ENCODE measurements at places on chromosomes 1 and 21. TPM values are rescaled to one million over a fixed set of nuclear protein-coding genes. Genes with fewer than 3 reads are reported as not detected.

Gene PPCS
- total RNA-seq = 39.3 TPM

Gene PCAT6
- total RNA-seq = 0.51 TPM

Gene RIMS3
- total RNA-seq = 0.33 TPM

GRCh38 chr1:182629499-182630096 lies 25.4 kb upstream of the RGS16 start:
- no peaks in the 10 kb centered on the region for H3K36me3 ChIP-seq
- DNase-seq = no peak
- H3K27me3 ChIP-seq = no peaks in the 10 kb centered on the region
- no peak overlapping the region for H3K27ac ChIP-seq
- H3K4me3 ChIP-seq = no peak overlapping the region
- no peaks in the 10 kb centered on the region for H3K4me1 ChIP-seq

GRCh38 chr1:25608488-25609178 lies 8.0 kb upstream of the MAN1C1 start:
- peaks cover 31% of the 10 kb centered on the region for H3K27me3 ChIP-seq
- no peaks in the 10 kb centered on the region for H3K4me1 ChIP-seq
- H3K27ac ChIP-seq = no peak overlapping the region
- peak; percentile 75 for DNase-seq
- no peak overlapping the region for H3K4me3 ChIP-seq
- H3K36me3 ChIP-seq = no peaks in the 10 kb centered on the region

Gene ERI3
- total RNA-seq = 44.9 TPM

Gene PCP4
- not detected for total RNA-seq

DNA sequence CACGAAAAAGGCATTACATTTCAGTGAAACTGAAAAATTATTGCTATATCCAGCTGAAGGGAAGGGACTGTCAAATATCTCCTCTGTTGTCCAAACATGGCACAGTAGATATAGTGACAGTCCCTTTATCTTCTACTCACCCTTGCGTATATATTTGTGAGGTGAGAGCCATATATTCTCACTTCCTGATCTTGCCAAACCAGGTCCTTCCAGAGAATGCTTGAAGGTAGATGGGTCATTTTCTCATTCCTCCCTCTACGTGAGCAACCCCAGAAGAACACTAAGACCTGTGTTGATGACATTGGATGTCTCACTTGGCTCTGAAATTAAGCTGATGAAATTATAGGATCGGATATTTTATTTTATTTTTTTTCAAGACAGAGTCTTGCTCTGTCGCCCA lies 151.2 kb downstream of the DHRS3 start:
- H3K27me3 ChIP-seq = no peaks in the 10 kb centered on the region
- H3K4me3 ChIP-seq = no peak overlapping the region
- peaks cover 1% of the 10 kb centered on the region for H3K36me3 ChIP-seq
- DNase-seq = no peak

- H3K36me3 ChIP-seq = no peaks in the 10 kb centered on the region
- H3K27me3 ChIP-seq = no peaks in the 10 kb centered on the region
- no peak for DNase-seq
- no peak overlapping the region for H3K4me3 ChIP-seq
- no peak overlapping the region for H3K27ac ChIP-seq
Measured at GRCh38 chr1:47161298-47162040, 24.2 kb downstream of the CYP4A22 start.

Gene COL11A1
- 0.26 TPM for total RNA-seq

DNA sequence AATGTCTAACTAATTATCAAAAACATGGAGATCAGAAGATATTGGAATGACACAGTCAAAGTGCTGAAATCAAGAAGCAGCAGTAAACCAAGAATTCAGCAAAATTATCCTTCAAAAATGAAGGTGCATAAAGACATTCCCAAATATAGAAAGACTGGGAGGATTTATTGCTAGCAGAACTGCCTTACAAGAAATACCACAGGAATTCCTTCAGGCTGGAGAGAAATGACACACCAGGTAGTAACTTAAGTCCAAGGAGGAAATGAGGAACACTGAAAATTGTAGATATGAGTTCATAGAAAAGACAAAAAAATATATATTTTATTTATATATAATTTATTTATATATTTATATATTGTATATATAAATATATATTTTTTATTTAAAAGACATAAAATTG lies 217.2 kb downstream of the RPS6KC1 start:
- DNase-seq = peak; percentile 87
- no peaks in the 10 kb centered on the region for H3K36me3 ChIP-seq
- H3K27me3 ChIP-seq = no peaks in the 10 kb centered on the region
- H3K4me3 ChIP-seq = no peak overlapping the region
- no peak overlapping the region for H3K27ac ChIP-seq
- no peaks in the 10 kb centered on the region for H3K4me1 ChIP-seq

GRCh38 chr1:201126832-201127754 lies at the start of gene ASCL5:
TSS of gene ASCL5 (minus strand) at chr1:201127184. CDS start at chr1:201115372, 11,812 bp downstream.
- no peak within 1 kb of the TSS for H3K27ac ChIP-seq
- H3K36me3 ChIP-seq = no peaks in the 10 kb centered on the region
- DNase-seq = peak; percentile 34

GRCh38 chr1:218361298-218362065 lies 16.3 kb downstream of the TGFB2 start:
- H3K27ac ChIP-seq = no peak overlapping the region
- H3K27me3 ChIP-seq = no peaks in the 10 kb centered on the region
- H3K4me1 ChIP-seq = peaks cover 11% of the 10 kb centered on the region
- no peak overlapping the region for H3K4me3 ChIP-seq

Gene THEM4
- 6.4 TPM for total RNA-seq

Gene OR2G6
- total RNA-seq = not detected

Gene PGBD2
- 8.2 TPM for total RNA-seq

- H3K27me3 ChIP-seq = no peaks in the 10 kb centered on the region
- H3K4me3 ChIP-seq = no peak overlapping the region
- H3K4me1 ChIP-seq = no peaks in the 10 kb centered on the region
- no peak overlapping the region for H3K27ac ChIP-seq
- no peaks in the 10 kb centered on the region for H3K36me3 ChIP-seq
- DNase-seq = no peak
Measured at GRCh38 chr21:28669321-28669720, 323.4 kb downstream of the LTN1 start.

DNA sequence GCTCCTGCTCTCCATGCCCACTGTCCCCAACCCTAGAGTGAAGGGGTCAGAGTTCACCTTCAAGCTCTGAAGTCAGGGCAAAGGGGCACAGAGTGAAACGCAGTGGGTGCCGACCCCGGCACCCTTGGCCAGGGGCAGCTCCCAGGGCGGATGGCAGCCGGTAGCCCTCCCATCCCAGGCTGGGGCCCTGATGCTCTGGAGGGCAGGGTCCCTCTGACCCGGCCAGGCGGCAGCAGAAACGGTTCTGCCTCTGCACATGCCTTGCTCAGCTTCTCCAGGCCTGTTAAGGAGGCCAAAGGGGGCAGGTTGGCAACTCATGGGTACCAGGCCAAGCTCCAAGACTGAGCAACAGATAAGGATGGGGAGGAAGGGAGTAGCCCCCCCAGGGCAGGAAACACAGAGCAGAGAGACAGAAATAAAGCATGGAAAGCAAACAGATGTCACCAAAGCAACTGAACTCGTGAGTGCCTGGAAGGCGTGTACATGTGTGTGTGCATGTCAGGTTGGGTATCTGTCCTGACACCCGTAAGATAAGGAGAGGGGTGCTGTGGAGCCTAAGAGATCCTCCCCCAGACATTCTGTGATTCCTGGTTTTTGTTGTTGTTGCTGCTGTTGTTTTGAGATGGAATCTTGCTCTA lies 112.3 kb upstream of the IFFO2 start:
- H3K36me3 ChIP-seq = peaks cover 11% of the 10 kb centered on the region
- DNase-seq = no peak
- no peaks in the 10 kb centered on the region for H3K27me3 ChIP-seq
- H3K27ac ChIP-seq = no peak overlapping the region

DNA sequence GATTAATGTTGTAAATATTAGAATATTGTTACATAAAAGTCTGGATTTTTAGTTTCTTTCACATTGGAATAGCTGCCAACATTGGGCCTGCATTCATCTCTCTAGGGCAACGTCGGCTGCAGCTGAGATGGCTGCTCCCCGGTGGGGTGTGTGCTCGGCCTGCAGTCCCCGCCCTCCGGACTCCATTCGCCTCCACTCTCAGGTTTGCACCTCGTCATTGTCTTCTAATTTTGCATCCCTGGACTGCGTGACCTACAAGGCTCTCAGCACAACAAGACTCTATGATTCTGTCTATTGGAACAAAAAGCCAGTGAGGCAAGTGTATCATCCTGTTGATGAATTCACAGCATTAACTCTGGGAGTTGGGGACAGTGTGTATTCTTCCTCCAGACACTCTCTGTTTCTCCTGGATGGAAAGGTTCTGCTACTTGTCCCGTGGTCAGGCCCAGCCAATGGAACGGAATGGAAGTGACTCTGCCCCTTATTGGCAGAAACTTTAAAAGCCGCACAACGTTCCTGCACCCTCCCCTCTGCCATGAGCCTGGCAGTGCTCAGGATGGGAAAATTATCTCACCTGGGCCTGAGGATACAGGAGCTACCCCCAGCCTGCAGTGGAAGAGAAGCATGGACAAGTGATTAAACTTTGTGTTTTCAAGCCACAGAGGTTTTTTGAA lies 105.0 kb upstream of the SAMD11 start:
- peak overlapping the region; percentile 73 for H3K27ac ChIP-seq
- H3K4me3 ChIP-seq = no peak overlapping the region
- no peaks in the 10 kb centered on the region for H3K36me3 ChIP-seq
- H3K4me1 ChIP-seq = peaks cover 6% of the 10 kb centered on the region
- peak; percentile 34 for DNase-seq

Gene ZSCAN20
- 8.7 TPM for total RNA-seq

Gene CLEC20A
- not detected for total RNA-seq

DNA sequence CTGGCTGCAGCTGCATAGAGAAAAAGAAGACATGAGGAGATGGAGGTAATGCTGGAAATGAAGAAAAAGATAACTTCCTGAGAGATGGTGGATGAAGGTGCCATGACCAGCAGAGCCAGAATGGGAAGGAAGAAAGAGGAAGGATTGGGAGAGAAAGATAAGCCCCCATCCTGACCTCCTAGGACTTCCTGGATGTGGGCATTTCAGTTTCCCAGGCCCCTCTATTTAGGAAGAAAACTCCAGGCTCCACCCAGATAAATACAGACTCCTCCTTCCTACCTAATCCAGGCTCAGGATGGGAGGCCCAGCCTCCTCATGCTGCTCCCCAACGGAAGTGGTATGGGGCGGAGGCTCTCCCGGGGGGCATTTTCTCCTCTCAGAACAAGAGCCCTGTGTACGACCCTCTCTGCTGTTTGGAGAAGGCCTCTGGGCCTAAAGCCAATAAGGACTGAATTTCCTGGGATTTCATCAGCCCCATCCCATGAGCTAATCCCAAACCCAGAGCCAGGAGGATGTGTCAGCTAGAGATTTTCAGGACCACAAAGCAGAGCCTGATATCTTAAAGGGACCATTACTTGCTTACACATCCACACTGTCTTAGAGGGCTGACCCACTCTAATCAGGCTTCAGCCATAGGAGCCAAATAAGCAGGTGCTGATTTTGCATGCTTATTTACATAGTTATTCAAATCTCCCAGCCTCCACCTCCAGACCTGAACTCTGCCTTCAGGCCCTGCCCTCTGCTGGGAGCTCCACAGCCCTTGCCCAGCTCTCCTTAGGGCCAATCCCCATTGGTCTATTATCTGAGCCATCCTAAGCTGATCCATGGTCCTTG lies 5.1 kb upstream of the ARHGEF2 start:
- peak overlapping the region; percentile 87 for H3K27ac ChIP-seq
- H3K36me3 ChIP-seq = no peaks in the 10 kb centered on the region
- H3K4me3 ChIP-seq = peak overlapping the region; percentile 12
- peaks cover 33% of the 10 kb centered on the region for H3K4me1 ChIP-seq

- H3K27me3 ChIP-seq = no peaks in the 10 kb centered on the region
- H3K36me3 ChIP-seq = no peaks in the 10 kb centered on the region
- H3K27ac ChIP-seq = no peak overlapping the region
- no peak overlapping the region for H3K4me3 ChIP-seq
Measured at GRCh38 chr1:66231681-66232463, 302.1 kb upstream of the SGIP1 start.

Gene RBBP5
- 19.8 TPM for total RNA-seq

DNA sequence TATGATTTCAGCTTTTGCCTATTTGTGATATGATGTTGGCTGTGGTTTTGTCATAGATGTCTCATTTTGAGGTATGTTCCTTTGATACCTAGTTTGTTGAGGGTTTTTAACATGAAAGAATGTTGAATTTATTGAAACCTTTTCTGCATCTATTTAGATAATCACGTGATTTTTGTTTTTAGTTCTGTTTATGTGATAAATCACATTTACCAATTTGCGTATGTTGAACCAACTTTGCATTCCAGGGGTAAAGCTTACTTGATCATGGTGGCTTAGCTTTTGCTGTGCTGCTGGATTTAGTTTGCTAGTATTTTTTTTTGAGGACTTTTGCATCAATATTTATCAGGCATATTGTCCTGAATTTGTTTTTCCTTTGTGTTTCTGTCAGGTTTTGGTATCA lies 26.5 kb upstream of the IFI16 start:
- no peak overlapping the region for H3K27ac ChIP-seq
- no peak overlapping the region for H3K4me3 ChIP-seq
- H3K4me1 ChIP-seq = no peaks in the 10 kb centered on the region
- no peak for DNase-seq

Gene ILDR2
- total RNA-seq = under 0.01 TPM

GRCh38 chr21:45376459-45377324 lies 28.3 kb upstream of the COL18A1 start:
- H3K4me1 ChIP-seq = peaks cover 2% of the 10 kb centered on the region
- H3K36me3 ChIP-seq = no peaks in the 10 kb centered on the region
- H3K27me3 ChIP-seq = no peaks in the 10 kb centered on the region
- H3K27ac ChIP-seq = no peak overlapping the region

DNA sequence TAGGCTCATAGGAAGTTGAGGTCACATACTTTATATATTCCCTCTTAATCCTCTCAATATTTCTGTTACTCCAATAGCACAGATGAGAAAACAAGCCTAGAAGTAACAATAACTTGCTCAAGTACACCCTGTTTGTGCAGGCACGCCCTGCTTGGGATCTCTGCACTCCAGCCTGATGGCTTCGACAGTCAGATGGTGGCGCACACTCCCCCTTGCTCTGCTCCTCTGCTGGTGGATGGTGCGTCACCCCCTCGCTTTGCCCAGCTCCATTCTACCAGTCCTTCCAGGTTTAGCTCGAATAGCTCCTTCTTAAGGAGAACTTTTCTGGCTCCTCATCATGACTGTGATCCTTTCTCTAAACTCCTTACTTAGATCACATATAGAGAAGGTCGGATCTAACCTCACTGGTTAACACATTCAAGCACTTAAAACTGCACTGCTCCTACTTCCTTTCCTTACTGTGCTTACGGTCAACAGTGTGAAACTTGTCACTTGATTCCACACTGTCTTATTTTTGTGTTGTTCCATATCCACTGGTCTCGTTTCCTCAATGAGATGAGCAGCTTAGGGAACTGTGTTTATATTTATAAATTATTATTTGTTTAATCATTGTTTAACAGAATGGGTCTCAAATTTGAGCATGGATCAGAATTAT lies 3.0 kb downstream of the TSPAN2 start:
- peaks cover 3% of the 10 kb centered on the region for H3K4me1 ChIP-seq
- no peak overlapping the region for H3K4me3 ChIP-seq
- no peaks in the 10 kb centered on the region for H3K36me3 ChIP-seq
- peaks cover 2% of the 10 kb centered on the region for H3K27me3 ChIP-seq

- no peak for DNase-seq
- H3K27ac ChIP-seq = no peak overlapping the region
- no peaks in the 10 kb centered on the region for H3K36me3 ChIP-seq
Measured at GRCh38 chr1:117636637-117637425, 31.0 kb downstream of the TENT5C start.

Gene RAB25
- total RNA-seq = not detected
